ENCODE measurements at places on chromosomes 11 and 22. TPM values are rescaled to one million over a fixed set of nuclear protein-coding genes. Genes with fewer than 3 reads are reported as not detected.

The FAM180B gene
- total RNA-seq, result not detected

The FGF4 gene
- not detected for total RNA-seq

The ASPHD2 gene
- total RNA-seq, result 15.1 TPM

The ELMOD1 gene
- total RNA-seq, result not detected

The MMP27 gene
- total RNA-seq, result not detected

The PRODH gene
- 0.45 TPM for total RNA-seq

The GLYATL1 gene
- total RNA-seq, result not detected

The TTLL1 gene
- 5.6 TPM for total RNA-seq

The ELP4 gene
- total RNA-seq, result 22.7 TPM

The NAALAD2 gene
- not detected for total RNA-seq

The APOBEC3H gene
- 10.5 TPM for total RNA-seq

The DDX10 gene
- 36.8 TPM for total RNA-seq

The TIMM8B gene
- total RNA-seq, result 33.5 TPM

The DCPS gene
- 28.1 TPM for total RNA-seq

The MS4A3 gene
- total RNA-seq, result not detected

The TLCD5 gene
- total RNA-seq, result 1.2 TPM

The MTMR3 gene
- 44.4 TPM for total RNA-seq

The OR52I2 gene
- total RNA-seq, result not detected

The OTOG gene
- not detected for total RNA-seq

The SLC35F2 gene
- 11.7 TPM for total RNA-seq

The OR52H1 gene
- total RNA-seq, result not detected

The EPS8L2 gene
- 2.4 TPM for total RNA-seq

The DTX4 gene
- 0.16 TPM for total RNA-seq

The C11orf16 gene
- not detected for total RNA-seq

The APLNR gene
- total RNA-seq, result not detected

The CDC42EP1 gene
- total RNA-seq, result 0.09 TPM

The MUC2 gene
- not detected for total RNA-seq

The LMO1 gene
- not detected for total RNA-seq

The HMGXB4 gene
- total RNA-seq, result 35.4 TPM
